ENCODE measurements at places on chromosomes 5 and 9.

GRCh38 chr9:27033815-27034403 lies 28.4 kb upstream of the LRRC19 start:
- peak; percentile 11 for DNase-seq

GRCh38 chr5:33936004-33936380 lies 194 bp upstream of the RXFP3 start:
- no peak for DNase-seq

DNA sequence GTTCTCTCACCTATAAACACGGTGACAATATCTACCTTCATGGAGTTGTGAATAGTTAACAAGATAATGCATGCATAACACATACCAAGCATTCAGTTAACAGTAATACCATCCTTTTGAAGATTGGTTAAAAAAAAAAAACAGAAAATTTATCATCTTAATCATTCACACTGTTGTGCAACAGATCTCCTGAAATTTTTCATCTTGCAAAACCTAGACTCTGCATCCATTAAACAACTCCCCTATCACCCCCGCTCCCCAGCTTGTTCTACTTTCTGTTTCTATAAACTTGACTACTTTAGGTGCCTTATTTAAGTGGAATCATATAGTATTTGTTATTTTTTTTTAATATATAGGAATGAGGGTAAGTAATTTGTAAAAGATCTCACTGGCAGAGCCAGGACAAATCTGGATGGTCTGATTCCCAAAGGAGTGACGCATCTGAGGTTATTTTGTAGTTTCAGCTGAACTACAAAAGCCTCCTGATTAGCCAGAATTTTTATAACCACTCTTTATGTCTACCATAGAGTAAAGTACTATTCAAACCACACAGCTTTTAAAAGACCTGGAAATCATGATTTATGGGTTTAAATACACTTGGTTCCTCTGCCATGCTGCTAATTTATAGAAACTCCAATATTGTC lies 93.0 kb downstream of the FANCC start:
- DNase-seq, result no peak

GRCh38 chr9:90991953-90992352 lies 190.3 kb downstream of the SYK start:
- DNase-seq, result no peak

DNA sequence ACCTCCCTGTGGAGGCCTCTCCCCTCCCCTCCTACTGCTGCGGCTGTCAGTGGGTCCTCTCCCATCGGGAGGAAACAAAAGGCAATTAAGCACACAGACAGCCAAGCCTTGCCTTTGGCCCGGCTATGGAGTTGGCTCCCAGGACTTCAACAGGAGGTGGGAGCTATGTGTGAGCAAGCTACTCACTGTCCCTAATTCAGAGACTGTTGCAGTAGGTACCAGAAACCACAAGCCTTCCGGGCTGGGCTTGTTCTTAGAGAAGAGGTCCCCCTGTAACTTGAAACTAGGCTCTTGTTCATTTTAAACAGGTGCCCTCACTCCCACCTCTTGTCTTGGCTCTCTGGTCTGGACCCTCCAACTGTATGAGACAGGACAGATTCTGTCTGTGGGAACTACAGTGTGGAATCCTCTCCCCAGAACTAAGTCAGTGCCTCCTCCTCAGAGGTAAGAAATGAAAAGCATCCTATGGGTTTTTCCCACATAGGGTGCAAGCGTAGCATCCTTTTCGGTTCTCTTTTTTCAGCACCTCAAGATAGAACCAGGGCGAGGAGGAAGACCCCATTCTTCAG lies 561.1 kb downstream of the EBF1 start:
- DNase-seq, result no peak

DNA sequence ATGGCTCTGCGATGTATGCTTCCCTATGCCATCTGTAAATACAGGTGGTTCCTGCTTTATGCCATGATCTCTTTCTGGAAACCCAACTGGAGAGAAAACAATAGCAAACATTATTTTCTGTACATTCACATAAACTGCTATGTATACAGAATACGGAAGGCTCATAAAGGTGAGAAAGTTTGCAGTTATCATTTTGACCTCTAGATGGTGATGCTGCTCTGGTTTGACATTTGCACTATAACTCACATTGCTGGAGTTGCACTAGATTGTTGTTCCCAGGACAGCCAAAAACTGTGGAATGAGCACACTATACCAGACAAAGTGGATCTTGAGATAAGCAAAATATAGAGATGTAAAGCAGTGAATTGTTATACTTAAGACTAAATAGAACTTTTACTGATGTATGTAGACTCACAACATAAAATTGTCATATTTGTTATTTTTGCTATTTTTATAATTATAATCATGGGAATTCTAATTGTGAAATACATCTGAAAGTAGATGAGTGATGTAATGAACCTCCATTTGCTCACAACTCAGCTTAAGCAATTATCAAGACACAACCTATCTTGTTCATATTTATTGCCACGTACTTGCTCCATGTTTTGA lies 246.5 kb downstream of the PTPRD start:
- DNase-seq, result peak; percentile 6

GRCh38 chr9:90064248-90064647 lies 459.4 kb downstream of the GADD45G start:
- no peak for DNase-seq
